A172 (cell line): ENCODE measurements at places on chromosomes 12 and 14.

DNA sequence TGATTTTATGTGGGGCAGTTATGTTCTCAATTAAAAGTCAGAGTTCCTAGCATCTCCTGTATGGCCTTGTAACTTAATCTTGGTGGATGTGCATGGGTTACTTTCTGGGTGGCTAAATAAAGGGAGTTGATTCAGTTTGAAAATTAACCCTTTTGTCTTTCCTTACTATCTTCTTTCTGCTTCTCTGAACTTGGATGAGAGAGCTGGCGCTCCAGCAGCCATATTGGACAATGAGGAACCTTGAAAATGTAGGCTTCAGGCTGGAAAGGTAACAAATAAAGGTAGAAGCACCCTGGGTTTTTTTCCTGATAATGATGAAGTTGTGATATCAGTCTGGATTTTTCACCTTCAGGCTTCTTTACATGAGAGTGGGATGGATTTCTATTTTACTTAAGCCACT lies 714.1 kb upstream of the TMEM132C start:
- no peak for DNase-seq

GRCh38 chr14:71583194-71583593 lies 349.0 kb upstream of the RGS6 start:
- no peak for DNase-seq

GRCh38 chr12:115464111-115464581 lies 780.2 kb upstream of the TBX3 start:
- peak; percentile 30 for DNase-seq

GRCh38 chr12:108349278-108349688 lies 10.2 kb upstream of the CMKLR1 start:
- DNase-seq, result no peak

- no peak for DNase-seq
These were observed 461.2 kb downstream of the DPF3 start for GRCh38 chr14:72432748-72433147.

DNA sequence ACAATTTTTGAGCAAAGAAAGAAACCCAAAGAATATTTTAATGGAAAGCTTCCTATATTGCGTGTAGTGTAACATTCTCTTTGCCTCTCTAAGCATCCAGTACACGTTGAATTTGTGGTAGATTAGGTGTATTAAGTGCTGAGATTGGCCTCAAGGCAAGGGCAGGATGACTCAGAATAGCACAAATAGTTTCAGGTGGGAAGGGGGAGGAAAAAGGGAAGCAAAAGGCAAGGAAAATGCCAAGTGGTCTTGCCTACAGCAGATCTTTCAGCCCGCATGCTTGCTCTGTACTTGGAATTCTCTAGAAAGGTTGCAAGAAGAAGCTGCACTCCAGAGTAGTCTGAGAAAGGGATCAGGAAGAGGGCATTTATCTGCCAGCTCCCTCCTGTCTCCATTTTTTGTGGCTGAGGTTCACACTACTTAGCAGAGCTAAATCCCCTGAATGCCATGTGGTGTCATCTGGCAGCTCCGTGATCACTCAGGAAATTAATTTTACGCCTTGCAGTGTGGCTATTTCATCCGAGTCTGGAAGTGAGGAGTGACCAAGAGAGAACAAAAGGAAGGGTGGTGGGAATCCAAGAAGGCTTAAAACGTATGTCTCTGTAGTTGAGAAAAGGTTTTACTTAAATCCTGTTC lies 28.5 kb downstream of the CDKN1B start:
- no peak for DNase-seq

GRCh38 chr12:108400481-108400880 lies 61.4 kb upstream of the CMKLR1 start:
- DNase-seq, result no peak

DNA sequence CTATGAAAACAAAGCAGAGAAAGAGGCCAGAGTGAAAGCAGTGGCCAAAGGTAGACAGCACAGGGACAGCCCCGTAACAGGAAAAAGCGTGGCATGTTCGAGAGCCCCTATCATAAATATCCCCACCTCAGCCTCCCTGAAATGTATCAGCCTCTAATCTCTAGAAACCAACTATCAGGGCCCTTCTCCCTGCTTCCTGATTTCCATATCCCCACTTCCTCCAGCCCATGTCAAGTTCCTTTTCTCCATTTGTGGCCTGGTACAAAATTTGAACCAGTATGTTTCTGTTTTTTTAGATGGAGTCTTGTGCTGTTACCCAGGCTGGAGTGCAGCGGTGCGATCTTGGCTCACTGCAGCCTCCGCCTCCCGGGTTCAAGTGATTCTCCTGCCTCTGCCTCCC lies 16.9 kb downstream of the DEPDC4 start:
- no peak for DNase-seq

DNA sequence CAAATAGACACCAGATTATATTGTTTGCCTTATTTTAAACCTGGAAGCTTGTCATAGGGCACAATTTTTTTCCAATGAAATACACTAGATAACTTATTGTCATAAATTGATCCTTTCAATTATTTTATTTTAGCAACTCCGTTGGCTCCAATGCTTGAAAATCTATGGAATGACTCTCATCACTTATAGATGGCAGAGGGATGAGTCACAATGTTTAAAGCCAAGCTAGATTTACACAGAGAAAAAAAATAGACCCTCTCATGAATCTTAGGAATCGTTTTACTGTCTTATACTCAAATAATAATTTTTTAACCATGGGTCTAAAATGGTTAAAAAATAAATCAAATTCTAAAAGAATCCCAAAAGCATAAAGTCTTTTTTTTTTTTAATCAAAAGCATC lies 1276.6 kb upstream of the FLRT2 start:
- DNase-seq, result no peak

- no peak for DNase-seq
These were observed 33.2 kb upstream of the CD69 start for GRCh38 chr12:9793779-9794395.

DNA sequence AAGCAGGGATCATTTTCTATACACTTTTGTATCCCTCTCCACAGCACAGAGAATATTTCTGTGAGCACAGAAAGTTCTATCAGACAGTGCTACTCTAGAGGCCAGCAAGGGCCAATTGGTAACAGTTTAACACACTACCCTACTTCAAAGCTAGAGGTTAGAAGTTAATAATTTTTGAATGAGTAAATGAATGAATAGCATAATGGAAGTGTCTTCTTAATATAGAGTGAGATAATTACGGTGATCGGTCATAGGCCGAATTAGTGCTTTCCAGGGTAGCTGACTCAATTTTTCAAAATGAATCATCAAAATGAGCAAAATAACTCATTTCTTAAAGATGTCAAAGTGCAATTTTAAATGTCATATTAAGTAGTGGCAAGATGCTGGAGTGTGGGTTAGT lies 67.0 kb upstream of the CCDC198 start:
- DNase-seq, result no peak

DNA sequence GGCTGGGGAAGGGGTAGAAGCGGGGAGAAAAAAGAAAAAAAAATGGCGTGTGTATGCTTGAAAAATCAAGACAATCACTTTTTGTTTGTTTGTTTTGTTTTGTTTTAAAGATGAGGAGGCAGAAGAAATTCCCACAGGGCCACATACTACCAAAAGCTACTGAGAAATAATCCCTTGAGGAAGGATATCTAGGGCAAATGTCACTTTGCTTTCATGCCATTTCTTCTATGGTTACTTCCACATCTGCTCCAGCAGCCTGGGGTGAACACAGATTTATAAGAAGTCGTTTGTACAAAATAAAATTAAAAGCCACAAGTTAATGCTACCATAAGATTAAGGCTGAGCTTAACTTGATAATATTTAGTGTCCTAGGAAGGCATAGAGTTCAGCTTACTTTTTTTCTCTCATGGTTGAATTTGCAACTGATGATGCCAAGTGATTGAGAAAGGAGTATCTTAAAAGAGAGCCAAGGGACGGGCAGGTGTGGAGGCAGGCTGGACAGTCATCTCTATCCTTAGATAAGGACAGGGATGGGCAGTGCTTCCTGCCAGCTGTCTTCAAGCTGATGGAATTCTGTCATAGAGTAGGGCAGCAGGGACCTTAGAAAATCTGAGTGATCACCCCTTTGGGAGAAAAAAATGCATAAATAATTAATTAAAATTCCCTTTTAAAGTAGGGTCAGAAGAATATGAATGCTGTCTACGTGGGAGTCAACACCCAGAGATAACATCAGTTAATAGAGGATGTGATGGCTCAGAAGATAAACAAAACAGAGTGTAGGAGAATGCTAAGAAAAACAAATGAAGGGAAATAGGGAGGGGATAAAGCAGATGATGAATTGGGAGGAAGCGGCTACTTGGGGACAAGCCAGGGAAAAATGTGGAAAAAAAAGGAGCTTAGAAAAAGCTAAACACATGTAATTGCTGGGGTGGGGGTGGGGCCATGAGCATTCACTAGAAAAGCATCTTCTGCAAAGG lies 57.1 kb downstream of the DYRK2 start:
- peak; percentile 88 for DNase-seq

DNA sequence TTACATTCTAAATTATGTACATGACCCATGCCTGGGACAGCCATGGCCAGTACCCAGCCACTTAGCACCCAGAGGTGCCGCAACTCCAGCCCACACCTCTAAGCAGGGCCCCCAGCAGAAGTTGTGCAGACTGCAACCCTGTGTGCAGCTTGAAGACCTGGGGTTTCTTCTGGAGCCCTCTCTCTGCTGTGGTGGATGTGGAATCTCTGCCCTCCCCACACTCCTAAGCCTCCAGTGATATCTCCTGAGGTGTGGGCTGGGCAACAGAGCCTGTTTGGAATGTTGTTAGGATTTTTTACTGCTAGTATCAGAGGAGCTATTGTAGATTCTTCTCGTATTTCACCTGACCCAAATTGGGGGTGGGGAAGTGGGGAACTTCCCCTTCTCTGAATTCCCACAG lies 59.4 kb upstream of the TUNAR start:
- DNase-seq, result no peak

- no peak for DNase-seq
These were observed 205.1 kb downstream of the ANO2 start for GRCh38 chr12:5739917-5740316.

GRCh38 chr12:65170209-65170881 lies 962 bp downstream of the LEMD3 start:
- DNase-seq, result peak; percentile 33

GRCh38 chr14:28704153-28704552 lies 62.4 kb upstream of the FOXG1 start:
- peak; percentile 18 for DNase-seq
